CD4-positive, alpha-beta T cell treated with Interleukin-1 beta for 1 hour (primary cell): ENCODE measurements at places on chromosomes 6 and 20.

- DNase-seq: no peak
Observed at GRCh38 chr20:23966927-23967615, 21.5 kb downstream of the GGTLC1 start.

- no peak for DNase-seq
Observed at GRCh38 chr6:23681743-23682142, 444.3 kb upstream of the NRSN1 start.

DNA sequence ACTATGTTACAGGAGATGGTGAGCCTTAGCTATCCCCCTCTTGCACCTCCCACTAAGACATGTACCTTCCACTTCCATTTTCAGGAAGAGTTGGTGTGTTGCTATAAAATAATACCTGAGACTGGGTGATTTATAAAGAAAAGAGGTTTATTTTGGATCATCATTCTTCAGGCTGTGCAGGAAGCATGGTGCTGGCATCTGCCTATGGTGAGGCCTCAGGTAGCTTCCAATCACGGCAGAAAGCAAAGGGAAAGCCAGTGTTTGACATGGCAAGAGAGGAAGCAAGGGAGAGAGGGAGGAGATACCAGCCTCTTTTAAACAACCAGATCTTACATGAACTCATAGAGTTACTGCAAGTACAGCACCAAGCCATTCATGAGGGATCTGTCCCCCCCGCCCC, 32.2 kb downstream of the GSS start:
- DNase-seq: no peak

DNA sequence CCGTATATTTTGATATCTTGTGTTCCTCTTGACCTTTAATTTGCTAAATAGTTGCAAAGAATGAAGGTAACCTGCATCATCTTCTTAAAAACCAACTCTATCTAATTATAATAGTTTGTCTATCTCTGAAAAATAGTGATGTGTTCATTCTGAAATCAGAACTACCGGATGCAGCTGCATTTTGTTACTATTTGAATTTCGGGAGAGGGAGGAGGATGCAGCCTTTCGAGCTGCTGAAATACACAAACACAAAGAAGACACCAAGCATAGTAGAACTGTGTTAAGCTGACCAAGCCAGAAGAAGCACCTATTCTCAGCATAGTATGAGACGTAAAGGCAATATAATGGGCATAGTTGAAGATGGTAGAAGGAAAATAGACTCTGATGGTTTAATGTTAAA, 33.1 kb downstream of the PTPN1 start:
- DNase-seq: no peak

- DNase-seq: no peak
Observed at GRCh38 chr20:5180933-5181332, 54.1 kb downstream of the CDS2 start.

DNA sequence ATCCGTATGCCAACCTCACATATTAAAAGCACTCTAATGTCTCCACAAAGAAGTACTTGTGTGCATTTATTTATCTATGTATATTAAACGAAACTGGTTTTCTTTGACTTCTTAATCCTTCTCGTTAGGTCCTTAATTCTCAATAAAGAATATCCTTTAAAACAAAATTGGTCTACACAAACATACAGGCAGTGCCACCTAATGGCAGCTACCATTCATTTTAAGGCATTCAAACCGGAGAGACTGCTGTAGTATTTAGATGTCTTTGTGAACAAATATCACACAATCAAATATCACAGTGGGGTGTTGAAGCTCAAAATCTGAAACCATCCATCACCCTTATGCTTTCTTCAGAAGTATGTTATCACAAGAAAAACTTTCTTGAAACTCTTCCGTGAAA, 96.6 kb upstream of the IRAK1BP1 start:
- DNase-seq: no peak

GRCh38 chr6:164294047-164294784, 879.7 kb downstream of the QKI start:
- DNase-seq: no peak

GRCh38 chr6:2204272-2204671, 41.1 kb downstream of the GMDS start:
- no peak for DNase-seq

GRCh38 chr6:51926125-51926524, 161.3 kb downstream of the PKHD1 start:
- no peak for DNase-seq

DNA sequence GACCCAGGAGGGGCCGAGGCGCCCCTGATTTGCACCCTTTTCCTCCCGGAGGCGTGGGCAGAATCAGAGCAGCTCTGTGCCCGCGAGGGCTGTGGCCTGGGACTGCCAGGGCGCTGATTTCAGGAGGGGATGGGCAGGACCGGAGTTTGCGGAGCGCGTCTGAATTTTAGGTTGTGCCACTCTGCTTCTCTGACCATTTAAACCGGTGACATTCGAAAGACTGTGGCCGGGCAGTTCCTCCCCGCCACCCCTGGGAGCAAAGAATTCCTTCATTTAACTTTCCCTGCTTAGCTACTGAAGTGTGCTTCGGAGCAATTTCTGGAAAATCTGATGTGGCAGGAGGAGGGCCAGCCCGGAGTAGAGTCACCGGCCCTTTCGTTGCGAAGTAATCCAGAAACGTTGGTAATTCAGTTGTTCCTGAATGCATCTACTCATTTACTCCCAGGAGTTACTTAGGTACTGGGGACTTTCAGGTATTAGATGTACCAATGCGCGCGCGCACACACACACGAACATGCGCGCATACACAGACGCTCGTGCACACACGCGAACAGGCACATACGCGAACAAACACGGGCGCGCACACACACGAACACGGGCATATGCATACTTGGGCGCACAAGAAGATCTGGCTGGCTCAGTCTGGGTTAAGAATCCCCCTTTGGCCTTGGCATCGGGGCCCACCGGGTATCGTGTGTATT, 568 bp downstream of the CCDC170 start:
- DNase-seq: no peak

- DNase-seq: peak; percentile 2
Observed at GRCh38 chr6:51959744-51960383, 127.5 kb downstream of the PKHD1 start.

DNA sequence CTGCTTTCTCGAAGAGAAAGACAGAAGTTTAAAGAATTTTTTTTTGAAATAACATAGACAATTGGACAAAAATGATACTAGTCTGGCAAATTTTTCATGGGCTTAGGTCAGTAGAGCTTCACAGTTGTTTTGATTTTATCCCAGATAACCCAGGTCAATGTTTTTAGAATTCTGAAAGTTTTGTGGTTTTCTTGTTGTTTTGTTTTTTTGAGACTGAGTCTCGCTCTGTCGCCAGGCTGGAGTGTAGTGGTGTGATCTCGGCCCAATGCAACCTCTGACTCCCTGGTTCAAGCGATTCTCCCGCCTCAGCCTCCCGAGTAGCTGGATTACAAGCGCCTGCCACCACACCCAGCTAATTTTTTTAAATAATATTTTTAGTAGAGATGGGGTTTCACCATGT, 22.8 kb downstream of the KIF13A start:
- no peak for DNase-seq

DNA sequence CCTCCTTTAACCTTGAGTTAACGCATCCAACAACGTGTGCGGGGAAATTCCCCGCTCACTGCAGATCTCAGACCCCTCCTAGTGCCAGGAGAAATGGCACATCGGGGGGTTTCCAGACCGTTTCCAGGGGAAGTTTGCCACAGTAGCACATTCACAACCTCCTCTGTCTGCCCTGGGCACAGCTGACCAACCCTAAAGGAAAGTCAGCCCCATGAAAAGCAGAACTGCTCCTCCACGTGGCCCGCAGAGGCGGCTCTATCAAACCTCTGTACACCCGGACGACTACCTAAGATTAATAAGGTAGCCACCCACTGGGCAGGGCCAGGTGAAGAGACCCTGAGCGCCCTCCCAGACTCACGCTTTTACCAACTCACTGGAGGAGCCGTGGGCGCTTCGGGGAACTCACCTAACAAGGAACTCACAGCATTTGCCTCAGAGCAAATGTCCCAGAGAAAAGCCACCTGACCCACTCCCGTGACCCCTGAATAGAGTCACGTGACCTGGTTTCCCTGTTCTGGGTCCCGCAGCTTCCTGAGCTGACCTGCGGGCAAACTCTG, 93.1 kb downstream of the PRND start:
- peak; percentile 90 for DNase-seq

GRCh38 chr20:47355489-47356219, 845 bp downstream of the ZMYND8 start:
- DNase-seq: no peak

GRCh38 chr6:70304616-70305015, 1.7 kb upstream of the COL9A1 start:
- DNase-seq: no peak

DNA sequence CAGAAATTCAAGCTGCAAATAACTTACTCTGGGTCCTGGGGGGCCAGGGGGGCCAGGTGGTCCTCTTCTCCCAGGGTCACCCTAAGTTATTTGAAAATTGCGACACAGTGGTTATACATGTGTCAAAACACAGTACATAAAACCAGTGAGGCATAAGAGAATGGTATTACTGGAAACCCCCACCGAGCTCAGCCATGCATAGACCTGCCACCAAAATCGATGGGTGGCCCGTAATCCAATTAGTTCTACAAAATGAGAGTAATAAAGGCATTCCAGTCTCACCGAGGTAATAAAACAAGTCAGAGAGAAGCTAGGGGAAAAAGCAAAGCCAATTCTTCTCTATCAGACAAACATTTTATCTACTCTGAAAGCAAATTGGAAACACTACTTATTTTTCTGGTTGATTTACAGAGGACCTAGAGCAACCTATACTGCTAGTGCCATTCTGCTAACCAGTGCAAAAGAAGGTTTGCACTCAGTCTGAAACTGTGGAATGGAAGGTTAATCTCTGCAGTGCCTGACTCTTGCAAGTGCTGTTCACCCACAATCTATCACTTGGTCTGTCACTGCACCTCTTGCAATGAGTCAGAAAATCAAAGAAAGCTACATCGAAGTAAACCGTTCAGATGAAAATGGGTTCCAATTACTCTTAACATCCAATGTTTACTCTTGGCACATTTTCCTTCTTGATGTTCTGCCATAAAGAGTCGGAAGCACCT, 32.4 kb downstream of the COL9A1 start:
- no peak for DNase-seq

DNA sequence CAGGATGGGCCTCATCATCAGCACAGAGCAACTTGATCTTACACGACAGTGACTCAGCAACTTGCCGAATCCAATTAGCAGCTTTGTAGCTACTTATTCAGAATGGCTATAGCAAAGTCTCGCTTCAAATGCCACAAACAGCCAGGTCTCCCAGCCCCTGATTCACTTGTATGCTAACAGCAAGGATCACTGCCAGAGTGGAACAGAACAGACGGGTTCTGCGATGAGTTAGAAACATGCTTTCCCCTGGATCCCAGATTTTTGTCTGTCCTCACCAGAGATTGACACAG, 254.4 kb downstream of the NRN1 start:
- DNase-seq: no peak

GRCh38 chr6:22471132-22471690, 98.2 kb upstream of the HDGFL1 start:
- DNase-seq: no peak

DNA sequence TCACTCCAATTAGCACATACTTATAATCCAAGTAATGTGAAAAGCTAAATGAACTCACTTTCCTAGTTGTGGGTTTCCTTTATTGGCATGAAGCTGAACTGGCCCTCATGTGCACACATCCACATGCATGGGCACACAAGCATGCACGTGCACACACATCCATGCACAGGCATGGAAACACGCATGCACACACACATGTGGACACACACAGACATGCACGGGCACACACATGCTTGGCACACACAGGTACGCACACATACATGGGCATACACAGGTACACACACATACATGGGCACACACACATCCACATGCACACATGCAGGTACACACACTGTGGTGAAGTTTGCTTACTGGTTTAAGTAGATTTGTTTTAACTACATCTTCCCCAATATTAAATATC, 23.8 kb downstream of the SYNDIG1 start:
- no peak for DNase-seq

DNA sequence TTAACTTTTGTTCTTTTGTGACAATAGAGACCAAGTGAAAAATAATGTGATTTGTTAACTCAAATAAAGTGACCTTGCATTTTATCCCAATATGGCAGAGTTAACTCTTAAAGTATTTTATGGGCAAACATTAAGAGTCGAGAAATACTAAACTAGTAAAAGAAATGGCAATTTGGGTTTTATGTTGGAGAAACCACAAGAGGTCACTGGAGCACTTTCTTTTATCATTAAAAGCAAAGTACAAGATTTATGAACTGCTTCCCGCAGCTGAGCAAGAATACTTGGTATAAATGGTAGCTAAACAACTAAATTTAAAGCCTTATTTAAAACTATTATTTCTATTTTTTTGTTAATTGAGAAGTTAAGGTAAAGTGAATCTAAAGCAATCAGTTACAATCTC, 33.5 kb upstream of the MCM9 start:
- no peak for DNase-seq

- DNase-seq: no peak
Observed at GRCh38 chr6:166010136-166010960, 157.3 kb downstream of the TBXT start.

- no peak for DNase-seq
Observed at GRCh38 chr20:21421601-21422236, 24.4 kb upstream of the NKX2-4 start.

DNA sequence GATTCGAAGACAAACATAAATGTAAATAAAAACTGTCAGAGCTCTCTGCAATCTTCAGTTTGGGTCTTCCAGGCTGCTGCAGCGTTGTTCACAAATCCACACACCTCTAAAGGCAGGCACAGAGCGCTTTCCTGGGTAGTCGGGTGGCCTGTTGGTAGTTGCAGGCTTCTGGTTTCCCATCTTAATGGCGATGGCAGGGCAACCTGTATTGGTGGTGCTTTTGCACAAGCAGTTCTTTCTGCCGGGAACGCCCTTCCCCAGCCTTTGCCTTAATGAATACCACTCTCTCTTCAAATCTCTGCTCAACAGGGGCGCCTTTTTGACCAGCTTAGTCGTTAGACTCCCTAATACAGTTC, 723 bp upstream of the IFT52 start:
- no peak for DNase-seq

GRCh38 chr6:127690092-127690491, 113.1 kb downstream of the C6orf58 start:
- no peak for DNase-seq

DNA sequence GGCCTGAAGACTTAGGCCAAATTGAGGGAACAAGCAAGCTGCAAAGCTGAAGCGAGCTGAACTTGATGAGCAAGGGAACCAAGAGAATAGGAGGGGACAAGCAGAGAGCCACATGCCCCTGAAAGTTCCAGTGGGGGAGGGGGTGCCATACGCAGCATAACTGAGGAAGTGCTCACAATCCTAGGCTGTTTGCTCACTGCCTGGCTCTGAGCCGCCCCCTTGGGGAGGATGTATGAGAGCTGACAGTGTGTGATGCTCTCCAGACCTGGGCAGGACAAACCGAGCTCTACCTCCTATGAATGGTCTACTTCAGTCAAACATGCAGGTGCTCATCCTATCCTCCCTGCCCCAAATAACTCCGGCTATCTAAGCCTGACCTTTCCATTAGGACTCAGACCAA, 52.1 kb downstream of the FAXC start:
- DNase-seq: no peak
